Stimulated activated CD4-positive, alpha-beta T cell treated with anti-CD3 and anti-CD28 coated beads, TNF-alpha, amount 100 ng/mL, for 24 hours (primary cell): ENCODE measurements at places on chromosomes 7 and 10.

GRCh38 chr10:102460836-102461186 lies 9.5 kb upstream of the C10orf95 start:
- no peak for DNase-seq

- DNase-seq, result no peak
Measured at GRCh38 chr10:101894266-101894665, 50.7 kb upstream of the KCNIP2 start.

GRCh38 chr10:44977287-44978212 lies 1.1 kb downstream of the DEPP1 start:
- DNase-seq, result no peak

- no peak for DNase-seq
Measured at GRCh38 chr10:65377687-65378086, 1548.1 kb upstream of the LRRTM3 start.
